ENCODE measurements at places on chromosomes 2 and 18. TPM values are rescaled to one million over a fixed set of nuclear protein-coding genes. Genes with fewer than 3 reads are reported as not detected.

TDRD15 gene
- not detected for polyA plus RNA-seq

NEURL3 gene
- polyA plus RNA-seq = 0.13 TPM

TRIM54 gene
- 83.1 TPM for polyA plus RNA-seq

ZC3H8 gene
- 12.1 TPM for polyA plus RNA-seq

- H3K4me1 ChIP-seq = peaks cover 74% of the 10 kb centered on the region
- H3K27me3 ChIP-seq = peaks cover 4% of the 10 kb centered on the region
These were observed 346.8 kb downstream of the CYP26B1 start for GRCh38 chr2:71800851-71801250.

DNA sequence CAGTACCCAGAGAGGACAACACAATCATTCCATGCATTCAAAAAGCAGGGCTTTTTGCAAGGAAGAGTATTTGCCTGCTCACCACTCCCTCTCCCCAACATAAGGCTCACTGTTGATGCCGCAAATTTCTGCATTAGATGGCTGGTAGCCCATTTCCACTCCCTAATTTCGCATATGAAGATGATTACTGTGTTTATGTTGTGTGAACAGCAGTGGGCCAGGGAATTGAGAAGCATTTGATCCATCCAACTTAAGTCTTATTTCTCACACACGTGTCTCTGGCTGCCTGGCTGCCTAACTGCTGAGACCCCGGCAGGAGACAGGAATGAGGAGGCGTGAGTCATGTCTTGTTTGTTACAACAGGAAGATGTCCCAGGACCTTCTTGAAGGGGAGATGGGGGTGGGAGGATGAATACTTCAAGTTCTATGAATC is 294.1 kb downstream of the ALK start:
- no peak overlapping the region for H3K4me3 ChIP-seq
- H3K4me1 ChIP-seq = peaks cover 5% of the 10 kb centered on the region
- peak; percentile 53 for DNase-seq
- no peak overlapping the region for H3K27ac ChIP-seq
- H3K36me3 ChIP-seq = no peaks in the 10 kb centered on the region
- H3K27me3 ChIP-seq = no peaks in the 10 kb centered on the region

DNA sequence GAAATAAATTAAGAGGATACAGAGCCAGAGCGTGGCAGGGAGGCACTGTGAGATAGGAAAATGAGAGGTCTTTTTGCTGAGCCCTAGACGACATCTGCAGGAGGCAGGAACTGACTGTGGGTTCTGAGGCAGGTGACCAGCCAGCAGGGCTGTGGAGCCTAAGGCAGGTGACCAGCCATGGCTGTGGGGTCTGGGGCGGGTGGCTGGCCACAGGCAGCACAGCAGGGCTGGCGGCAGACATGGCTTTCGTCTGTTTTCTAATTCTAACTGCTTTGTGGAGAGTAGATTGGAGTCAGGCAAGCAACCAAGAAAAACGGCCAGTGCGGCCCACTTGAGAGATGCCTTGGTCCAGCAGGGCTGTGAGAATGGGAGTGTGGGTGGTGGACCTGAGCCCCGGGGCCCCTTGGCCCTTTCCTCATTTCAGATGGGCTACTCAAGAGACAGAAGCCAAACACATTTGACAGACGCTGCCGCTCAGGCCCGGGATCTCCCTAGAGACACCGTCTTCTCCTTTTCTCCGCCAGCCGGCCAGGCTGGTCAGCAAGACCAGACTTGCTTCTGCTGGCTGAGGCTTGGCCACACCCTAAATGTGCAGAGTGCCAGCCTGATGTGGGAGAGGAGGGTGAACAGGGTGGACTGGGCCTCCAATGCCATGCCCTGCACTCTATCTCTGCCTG is 19.7 kb upstream of the GNAL start:
- peaks cover 11% of the 10 kb centered on the region for H3K27me3 ChIP-seq
- no peak overlapping the region for H3K27ac ChIP-seq
- no peaks in the 10 kb centered on the region for H3K4me1 ChIP-seq
- no peak for DNase-seq
- no peak overlapping the region for H3K4me3 ChIP-seq
- H3K36me3 ChIP-seq = no peaks in the 10 kb centered on the region

- H3K4me1 ChIP-seq = peaks cover 17% of the 10 kb centered on the region
- peak overlapping the region; percentile 80 for H3K27ac ChIP-seq
- H3K4me3 ChIP-seq = no peak overlapping the region
These were observed 73.9 kb downstream of the ACKR3 start for GRCh38 chr2:236643480-236643879.

DNA sequence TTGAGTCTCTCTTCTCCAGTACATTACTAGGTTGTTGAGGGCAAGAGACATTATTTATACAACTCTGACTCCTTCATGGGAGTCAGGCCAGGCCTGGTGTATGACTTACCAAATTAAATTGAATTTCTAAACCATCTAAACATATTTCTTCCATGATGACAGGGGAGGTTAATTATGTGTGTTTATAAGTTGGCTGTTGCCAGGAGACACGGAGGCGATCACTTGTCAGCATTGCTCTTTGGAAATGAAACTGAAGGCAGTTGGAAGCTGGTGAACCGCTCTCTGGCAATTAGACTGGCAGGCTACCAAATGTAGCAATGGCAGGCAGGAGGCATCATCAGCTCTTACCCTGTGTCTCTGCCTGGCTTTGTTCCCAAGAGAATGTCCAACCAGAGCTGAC is 241.4 kb downstream of the KCNS3 start:
- no peak overlapping the region for H3K4me3 ChIP-seq
- H3K27me3 ChIP-seq = no peaks in the 10 kb centered on the region
- no peak overlapping the region for H3K27ac ChIP-seq
- peaks cover 16% of the 10 kb centered on the region for H3K4me1 ChIP-seq
- peak; percentile 38 for DNase-seq
- no peaks in the 10 kb centered on the region for H3K36me3 ChIP-seq
